ENCODE measurements at places on chromosomes 5 and 9.

DNA sequence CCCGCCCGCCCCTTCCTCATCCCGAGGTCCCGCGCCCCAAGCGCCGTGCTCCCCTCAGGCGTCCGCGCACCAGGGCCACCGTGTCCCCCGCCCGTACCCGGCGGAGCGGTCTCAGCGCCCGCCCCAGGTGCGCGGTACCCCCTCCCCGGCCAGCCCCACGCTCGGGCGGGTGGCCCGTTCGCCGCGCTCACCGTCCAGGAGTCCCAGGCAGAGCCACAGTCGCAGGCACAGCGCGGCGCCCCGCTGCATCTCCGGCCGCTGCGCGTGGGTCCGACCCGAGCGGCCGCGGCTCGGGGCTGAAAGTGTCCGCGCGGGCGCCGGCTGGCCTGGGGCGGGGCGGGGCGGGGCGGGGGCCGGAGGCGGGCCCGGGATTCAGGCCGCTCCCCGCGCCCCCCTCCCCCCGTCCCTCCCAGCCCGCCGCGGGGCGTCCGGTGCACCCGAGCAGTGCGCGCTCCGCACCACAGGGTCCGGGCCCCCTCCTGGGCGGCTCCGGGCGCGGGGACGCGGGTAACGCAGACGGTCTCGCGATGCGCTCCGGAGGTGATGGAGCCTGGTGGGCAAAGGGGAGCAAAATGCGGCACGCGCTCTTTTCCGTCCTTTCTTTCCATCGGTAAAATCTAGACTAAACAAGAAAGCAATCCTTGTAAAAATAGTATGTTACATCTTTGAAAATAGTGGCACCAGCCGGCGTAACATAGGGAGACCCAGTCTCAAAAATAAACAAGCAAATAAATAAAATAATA lies at the start of gene FLT4:
Gene FLT4 (minus strand): TSS at position 304 of the 743 bp plus-strand sequence. CDS start 55 bp downstream, at position 249.
- DNase-seq: no peak

DNA sequence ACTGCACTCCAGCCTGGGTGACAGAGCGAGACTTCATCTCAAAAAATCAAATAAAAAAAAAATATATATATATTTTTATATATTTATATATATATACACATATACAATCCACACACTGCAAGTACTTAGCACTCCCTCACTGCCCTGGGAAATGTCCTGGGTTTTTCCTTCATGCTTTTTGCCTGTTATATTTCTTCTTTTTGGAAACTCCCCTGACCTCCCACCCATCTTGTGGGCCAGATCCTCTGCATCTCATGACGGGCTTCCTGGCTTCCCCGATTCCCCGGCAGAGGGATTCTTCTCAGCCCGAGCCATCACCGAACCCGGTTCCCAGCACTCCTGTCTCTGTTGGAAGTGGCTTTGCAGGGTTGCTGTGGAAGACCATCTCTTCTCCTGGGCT lies 39.5 kb upstream of the NCS1 start:
- no peak for DNase-seq

DNA sequence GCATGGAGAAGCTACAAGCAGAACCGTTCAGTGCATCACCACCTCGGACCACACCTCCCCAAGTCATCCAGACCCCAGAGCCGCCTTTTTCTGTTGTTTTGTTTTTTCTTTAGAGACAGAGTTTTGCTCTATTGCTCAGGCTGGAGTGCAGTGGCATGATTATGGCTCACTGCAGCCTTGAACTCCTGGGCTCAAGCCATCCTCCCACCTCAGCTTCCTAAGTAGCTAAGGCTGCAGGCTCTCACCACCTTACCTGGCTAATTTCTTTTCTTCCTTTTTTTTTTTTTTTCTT lies 13.5 kb upstream of the SFXN1 start:
- DNase-seq: no peak

GRCh38 chr9:135907006-135907430 lies 328 bp downstream of the CAMSAP1 start:
- DNase-seq: no peak

DNA sequence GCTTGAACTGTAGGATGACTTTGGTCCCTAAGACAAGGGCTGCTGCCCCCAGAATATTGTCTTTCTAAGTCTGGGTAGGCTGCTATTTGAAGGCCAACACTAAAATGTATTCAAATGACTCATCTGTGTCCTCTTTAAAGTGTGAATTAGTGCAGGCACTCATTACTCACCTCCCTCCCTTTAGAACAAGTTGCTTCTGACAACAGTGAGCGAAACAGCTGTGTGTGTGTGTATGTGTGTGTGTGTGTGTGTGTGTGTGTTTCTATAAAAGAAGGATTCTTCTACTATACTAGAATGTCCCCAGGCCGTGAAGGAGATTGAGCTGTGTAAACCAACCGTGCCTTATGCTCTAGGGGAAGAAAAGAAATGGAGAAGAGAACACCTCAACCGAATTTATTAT lies 1337.2 kb downstream of the PTPRD start:
- no peak for DNase-seq

DNA sequence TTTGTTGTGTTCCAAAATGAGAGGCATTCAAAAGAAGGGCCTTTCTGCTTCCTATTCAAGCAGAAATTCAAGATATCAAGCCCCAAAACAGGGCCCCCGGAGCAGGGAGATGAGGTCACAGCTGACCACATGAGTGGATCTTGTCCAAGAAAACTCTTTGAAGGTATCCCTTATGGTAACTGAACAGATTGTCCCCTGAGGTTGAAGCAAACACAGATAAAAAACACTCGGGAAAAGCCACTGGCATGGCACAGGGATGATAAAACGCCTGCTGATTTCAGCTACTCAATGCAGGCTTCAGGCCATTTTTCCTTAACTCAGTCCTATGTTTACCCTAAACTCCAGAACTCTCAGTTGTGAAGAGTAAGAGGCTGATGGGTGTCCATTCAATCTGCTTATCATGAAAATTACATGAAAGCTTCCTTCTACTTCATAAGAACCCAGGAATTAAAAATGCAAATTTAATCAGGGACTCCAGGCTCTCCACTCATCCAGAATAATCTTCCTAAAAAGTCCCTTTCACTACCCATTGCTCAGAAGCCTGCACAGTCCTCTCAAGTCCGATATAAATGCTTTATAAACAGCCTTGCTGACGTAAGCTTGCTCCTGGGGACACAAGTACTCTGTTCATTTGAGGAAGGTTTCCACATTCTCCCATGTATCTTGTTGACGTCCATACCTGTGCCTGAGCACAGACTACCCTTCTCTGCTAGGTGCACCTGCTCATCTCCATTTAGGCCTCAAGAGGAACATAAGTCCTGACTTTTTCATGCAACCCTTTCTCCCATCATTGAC lies 35.9 kb upstream of the SLC1A3 start:
- no peak for DNase-seq
